ENCODE measurements at places on chromosomes 6 and 20.

DNA sequence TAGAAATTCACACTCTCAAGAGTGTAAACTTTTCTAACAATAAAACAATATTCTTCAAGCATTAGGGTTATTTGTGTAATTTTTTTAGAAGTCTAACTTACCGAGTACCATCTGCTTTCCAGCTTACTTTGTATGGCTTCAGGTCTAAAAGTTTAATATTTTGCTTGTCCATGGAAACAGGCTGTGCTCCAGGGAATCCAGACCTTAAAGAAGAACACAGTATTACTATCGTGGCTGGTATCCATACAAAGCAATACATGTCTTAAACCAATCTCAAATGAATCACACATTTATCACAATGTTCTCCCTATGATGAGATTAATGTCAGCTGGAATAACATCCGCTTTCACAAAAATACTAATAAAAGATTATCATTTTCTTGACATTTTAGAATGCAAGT lies 73.0 kb downstream of the RNGTT start:
- DNase-seq: no peak

- DNase-seq: no peak
These were observed 198.9 kb downstream of the MTFR2 start for GRCh38 chr6:136051140-136051775.

DNA sequence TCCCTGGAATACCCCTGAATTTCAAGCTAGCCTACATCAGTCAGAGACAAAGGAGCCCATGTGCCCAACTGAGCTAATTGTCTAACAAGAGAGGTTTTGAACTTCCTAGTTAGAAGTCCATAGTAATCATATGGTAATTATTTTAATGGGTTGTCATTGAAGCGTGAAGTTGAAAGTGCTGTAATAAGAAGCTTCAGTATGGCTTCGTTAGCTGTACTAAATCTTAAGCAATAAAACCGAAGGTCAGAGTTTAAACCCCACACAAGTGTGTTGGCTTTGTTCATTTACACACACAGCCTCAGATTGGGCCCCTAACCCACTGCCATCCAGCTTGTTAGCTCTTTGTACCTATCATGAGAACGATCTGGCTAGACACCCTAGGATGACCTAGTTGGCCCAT lies 195.6 kb upstream of the RIN2 start:
- no peak for DNase-seq

- DNase-seq: no peak
These were observed 2.7 kb upstream of the DTD1 start for GRCh38 chr20:18585134-18585533.

DNA sequence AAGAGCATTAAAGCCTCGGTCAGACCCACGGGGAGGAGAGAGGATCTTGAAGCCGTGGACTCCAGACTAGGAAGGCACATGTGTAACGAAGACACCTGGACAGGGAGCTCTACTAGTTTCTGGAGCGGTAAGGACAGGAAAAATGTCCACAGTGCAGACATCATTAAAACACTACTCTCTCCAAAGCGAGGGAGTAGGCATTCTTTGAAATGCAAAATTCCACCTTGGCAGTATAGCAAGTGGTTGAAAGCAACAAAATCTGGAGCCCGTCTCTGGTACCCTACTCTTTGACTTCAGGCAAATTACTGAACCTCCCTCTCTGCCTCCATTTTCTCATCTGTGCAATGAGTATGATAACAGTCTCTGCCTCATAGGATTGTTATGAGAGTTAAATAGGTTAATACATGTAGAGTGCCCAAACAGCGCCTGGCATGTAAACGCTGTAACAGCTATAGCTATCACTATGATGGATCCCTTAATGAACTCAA lies 408 bp upstream of the CRIP3 start:
- no peak for DNase-seq

DNA sequence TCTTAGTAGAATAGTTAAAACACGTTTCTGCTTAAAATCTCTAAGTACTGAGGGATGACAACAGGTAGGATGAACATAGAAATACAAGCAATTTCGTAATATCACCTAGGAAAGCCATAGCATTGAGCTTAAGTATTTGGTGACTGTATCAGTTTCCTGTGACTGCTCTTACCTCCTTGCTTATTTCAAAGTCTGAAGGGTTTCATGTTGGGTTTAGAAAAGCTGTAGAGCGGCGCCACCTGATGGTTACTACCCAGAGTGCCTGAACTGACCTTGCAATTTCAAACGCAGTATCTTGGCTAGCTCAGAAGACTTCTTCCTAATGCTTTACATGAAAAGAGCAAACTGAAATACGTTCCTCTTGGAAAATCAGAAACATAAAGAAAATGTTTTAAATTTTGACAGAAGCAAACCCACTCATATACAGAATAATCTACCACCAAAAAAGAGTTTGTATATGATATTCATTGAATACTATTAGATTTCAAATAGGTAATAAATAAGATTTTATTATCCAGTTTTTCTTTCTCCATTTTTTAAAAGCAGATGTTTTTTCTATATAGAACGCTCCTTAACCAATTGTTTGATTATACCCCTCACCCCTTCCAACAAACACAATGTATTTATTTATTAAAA lies 82.3 kb upstream of the RIPOR2 start:
- no peak for DNase-seq

- DNase-seq: no peak
These were observed 253.4 kb downstream of the PRL start for GRCh38 chr6:22043284-22043962.

DNA sequence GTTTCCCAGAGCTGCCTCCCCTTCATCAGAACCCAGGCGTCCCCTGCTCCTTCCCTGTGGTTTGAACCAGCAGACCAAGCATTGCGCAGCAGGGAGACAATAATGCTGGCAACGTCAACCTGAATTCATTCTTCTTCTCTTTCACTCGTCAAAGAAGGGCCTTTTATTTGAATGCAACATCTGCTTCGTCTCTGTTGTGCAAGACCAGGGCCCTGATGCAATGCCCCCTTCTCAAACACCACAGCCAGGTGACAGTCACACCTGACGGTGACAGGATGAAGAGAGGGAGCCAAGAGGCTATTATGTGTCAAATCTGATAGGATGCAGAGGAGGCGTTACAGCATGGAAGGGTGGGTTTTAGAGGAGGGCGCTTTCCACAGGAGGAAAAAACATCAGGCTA lies 8.0 kb downstream of the INSM1 start:
- no peak for DNase-seq

DNA sequence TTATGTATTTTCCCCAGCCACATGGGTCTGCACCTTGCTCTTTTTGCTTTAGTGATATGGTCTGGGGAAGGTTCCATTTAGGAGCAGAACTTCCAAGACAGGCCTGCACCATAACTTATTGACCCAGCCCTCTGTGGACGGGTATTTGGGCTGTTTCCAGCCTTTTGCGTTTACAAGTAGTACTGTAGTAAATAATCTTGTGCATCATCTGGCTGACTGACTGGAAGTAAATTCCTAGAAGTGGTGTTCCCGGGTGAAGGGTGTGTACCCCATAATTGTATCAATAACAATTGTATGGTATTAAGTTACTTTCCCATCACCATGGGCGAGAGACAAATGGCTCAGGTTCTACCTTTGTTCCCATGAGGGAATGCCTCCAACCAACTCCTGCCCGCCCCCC lies 31.6 kb downstream of the SPDEF start:
- DNase-seq: no peak

- DNase-seq: peak; percentile 63
These were observed 767 bp upstream of the PAX1 start for GRCh38 chr20:21704408-21705385.

DNA sequence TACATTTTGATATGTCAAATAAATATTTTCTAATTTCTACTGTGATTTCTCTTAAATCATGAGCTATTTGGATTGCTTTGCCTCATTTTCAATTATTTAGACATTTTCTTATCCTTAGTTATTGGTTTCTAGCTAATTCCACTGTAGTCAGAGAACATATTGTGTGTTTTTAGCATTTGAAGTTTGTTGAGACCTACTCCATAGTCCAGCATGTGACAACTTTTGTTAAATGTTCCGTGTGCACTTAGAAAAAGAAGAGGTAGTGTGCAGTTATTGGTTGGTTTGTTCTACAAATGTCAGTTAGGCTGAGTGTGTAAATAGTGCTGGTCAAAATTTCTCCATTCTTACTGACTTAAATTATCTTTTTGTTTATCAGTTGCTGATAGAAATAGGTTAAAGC lies 138.8 kb downstream of the BCAS1 start:
- DNase-seq: no peak

DNA sequence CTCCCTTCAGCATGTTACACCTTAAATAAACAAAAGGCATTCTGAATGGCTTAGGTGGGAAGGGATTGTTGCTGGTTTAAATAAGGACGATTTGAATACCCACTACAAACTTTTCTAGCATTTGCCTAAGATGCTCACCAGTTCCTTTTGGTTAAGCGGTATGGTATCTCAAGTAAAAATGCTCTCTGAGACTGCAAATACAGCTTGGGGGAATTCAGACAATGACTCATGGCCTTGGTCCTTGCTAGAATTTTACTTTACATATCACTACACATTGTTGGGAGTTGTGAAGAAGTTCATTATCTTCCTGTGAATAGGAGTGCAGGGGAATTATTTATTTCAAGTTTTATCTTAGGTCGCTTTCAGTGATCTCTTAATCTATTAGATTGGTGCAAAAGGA lies 670.7 kb downstream of the UTRN start:
- DNase-seq: no peak

DNA sequence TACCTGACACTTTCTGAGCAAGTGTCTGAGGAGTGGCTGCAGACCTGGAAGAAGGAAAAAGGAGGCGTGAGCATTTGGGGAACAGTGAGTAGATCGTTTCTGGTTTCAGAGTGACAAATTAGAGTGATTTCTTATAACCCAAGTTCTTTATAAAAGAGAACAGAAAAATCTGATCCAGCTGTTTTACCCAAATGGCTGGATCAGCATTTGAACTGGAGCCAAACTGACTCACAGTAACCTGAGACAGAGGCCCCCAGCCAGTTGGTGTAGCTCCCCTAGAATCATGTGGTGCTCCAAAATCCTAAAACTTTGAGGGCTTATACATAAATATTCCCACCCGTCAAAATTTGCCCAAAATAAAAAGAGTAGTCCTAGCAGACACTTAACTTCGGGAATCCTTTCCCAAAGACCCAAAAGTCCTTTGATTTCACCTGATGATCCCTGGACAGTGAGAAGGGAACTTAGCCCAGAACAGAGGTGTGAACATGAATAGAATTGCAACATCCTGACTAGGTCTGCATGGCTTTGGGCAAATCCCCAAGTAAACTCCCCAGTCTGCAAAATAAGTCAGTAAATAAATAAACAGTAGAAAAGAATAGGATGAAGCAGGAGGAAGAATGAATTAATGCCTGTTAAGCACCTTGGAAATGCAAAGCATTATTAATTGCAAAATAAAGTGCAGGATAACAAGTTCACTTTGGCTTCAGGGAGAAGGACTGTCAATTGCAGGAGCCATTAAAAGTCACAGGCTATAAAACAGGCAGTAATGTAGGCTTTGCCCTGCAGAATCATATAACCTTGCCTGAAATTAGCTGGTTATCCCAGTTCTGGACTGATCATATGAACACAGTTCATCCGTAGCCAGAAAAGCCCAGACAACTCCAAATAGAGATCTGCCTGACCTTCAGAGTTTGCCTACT lies 262.0 kb upstream of the JARID2 start:
- DNase-seq: no peak

DNA sequence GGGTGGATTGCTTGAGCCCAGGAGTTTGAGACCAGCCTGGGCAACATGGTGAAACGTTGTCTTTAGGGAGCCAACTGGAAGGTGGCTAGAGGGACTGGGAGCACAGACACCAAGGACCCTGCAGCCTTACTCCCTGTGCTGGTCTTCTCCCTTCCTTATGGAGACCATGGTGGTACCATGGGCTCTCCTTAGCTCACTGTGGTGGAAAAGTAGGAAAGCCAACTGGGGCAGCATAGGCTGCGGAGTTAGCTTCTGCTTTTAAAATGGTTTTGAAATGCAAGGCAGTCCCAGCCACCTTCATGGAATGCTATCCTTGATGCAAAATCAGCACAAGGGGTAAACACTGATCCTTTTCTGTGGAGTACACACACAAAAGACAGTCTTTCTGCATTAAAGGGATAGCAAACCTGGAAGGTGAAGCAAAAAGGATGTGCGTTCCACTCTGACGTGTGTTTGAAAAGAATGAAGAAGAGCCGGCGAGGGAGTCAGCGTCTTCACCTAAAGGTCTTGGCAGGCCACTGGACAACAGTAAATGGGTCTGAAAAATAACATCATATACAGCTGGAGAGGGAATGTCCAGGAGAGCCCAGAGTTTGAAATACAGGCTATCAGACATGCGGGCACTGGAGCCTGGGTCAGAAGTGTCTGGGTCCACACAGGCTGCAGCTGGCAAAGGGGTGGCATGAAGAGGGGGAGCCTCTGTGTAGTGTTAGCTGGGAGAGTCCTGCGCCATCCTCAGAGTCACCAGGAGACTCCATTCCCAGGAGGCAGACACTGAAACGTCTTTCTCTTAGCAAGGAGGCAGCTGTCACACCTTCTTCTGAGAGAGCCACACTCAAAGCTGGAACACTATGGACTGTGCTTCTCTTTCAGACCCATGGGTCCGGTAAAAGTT lies 58.5 kb downstream of the GPR6 start:
- peak; percentile 42 for DNase-seq

DNA sequence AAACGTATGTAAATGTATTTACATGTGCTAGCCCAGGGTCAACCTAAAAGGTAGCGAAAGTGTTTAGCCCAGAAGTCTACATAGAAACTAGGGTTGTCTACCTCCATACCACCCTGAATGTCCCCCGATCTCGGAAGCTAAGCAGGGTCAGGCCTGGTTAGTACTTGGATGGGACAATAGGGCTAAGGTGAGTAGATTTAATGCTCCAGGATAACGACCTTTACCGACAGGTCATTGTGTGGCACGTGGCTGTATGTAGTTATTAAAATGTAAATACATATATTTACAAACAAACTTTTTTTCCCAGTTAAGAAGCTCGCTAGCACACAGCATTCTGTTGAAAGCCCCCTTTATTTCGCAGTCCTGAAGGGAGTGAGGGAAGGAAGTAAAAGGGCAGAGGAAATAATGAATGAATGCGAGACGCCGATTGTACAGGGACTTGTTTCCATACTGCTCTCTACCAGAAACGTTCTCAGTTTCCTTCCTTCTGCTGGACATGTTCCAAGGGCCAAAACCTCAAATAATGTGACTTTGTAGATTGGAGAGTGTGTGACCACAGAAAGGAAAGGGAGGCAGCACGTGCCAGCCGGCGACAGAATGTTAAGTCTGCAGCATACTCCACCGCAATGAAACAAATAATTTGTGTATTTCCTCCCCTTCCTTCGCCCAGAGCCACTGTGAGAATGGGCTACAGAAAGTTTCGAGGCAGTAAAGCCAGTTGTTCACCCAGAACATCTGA lies 612 bp downstream of the ADAT2 start:
- DNase-seq: no peak

- no peak for DNase-seq
These were observed 214.0 kb downstream of the GMPR start for GRCh38 chr6:16452348-16452747.

- DNase-seq: no peak
These were observed 103.5 kb upstream of the AKAP12 start for GRCh38 chr6:151136141-151136755.

- DNase-seq: no peak
These were observed 10.4 kb downstream of the CEP57L1 start for GRCh38 chr6:109105681-109106080.

Measured in osteocyte (in vitro differentiated cells).